Activated gamma-delta T cell treated with Interleukin-2 at 50 U/mL for 16 hours (primary cell): ENCODE measurements at places on chromosomes 7 and 10.

DNA sequence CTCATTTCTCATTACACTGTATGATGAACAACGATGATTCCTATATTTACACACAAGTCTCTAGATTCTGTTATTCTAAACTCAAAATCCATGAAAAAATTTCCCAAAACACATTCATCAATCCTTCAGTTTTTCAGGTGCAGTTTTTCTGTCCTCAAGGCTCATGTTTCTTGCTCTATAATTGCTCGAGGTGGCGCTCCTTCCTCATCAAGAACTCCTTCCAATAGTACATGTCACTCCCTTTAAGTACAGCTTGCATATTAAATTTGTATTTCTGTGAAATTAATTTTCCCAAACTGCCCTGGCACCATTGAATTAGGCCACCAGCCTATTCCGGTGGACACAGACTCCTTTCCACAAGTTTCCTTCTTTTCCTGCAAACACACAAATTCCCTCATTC, 188.7 kb upstream of the MINDY3 start:
- DNase-seq: no peak

DNA sequence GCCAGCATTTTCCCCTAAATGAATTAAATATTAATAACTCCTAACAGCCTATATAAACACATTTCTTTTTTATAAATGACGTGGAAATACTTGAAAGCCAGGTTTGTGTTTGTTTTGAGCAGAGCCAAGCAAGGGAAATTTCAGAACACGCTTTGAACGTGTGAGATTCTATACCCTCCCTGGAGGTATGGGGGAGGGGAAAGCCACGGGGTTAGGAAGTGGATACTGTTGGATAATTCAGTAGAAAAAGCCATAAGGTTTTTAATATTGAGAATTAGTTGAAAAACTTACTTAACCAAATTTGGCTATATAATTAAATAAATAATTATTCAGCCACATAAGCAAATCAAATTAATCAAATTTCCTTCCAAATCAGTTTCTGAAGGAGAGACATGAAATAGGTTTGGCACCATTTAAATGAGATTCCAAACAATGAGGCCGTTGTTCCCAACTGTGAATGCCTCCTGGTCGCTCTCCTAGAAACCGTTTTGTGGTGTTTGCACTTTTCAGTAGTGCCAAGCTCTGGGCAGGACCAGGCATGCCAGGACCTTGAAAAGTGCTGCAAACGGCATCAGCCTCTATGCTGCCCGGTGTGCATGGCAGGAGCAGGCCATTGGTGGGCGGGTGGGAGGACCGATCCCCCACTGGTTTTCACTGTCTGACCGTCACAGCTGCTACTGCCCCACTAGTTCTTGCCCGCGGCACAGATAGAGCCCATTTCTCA, 88.1 kb downstream of the SEPTIN14 start:
- no peak for DNase-seq

DNA sequence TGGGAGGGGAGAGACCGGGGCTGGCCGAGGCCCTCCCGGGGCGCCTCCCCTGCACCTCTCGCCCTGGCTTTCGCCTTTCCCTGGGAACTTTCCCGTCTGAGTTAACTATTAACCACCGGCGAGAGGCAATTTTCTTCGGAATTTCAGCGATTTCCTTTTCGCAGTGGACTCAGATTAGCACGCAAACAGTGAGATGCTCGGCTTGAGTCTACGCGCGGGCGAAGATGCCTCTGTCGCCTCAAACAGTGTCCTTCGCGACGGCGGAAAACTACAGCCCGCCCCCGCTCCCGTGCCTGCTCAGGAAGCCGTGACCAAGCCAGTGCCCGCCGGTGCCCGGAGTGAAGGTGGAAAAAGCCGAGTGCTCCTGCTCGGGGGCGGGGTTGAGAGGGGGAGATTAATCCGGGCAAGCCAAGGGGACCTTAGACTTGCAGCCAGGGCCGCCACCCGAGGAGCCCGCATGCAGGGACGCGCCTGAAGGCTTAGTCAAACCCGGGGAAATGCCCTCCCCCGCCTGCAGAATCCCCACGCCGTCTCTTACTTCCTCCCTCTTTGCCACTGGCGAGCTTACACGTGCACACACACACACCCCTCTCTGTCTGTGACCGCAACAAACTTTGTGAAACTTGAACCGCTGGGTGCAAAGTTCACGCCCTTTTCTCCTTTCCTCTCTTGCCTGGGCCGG, 14.5 kb upstream of the PAX2 start:
- DNase-seq: no peak

DNA sequence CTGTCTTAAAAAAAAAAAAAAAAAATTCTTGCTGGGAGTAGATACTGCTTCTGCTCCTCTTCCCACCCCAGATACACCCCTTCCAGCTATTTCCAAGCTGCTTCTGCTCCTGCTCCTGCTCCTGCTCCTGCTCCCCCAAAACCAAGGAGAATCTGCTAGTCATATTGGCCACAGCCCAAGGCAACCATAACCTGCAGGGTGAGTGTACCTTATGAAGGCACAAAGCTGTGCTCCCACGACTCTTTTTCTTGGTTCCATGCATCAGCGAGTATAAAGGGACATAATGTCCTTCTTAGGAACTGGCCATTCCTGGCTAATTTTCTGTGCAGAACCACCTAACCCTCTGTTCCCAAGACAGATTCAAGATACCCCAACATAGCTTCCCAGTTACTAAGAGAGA, 129.5 kb upstream of the CDK1 start:
- no peak for DNase-seq

DNA sequence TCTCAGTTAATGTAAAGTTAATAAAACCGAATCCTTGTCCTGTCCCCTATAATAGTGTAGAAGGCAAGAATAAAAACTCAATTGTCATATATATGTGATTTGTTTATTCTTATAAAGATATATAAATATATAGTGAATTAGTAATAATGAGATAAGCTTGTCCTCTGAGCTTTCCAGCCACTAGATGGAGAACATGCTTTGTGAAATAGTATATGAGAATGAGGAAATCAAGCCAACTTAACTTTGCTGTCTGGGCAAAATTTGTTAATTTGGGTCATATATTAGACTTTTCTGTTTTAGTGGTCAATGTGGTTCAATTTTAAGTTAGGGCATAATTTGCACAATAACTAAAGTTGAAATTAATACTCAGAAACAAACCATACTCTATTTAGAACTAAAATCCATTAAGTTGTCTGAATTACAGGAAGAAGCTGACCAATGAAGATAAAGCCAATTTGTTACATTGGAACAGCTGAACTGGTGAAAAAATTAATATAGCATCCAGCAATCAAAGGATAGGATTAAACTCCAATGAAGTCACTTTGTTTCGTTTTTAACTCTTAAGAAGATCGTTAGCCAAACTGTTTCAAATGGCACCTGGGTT, 595.0 kb downstream of the ARL4A start:
- no peak for DNase-seq

- DNase-seq: no peak
These were observed 31.8 kb downstream of the TES start for GRCh38 chr7:116242178-116242577.

DNA sequence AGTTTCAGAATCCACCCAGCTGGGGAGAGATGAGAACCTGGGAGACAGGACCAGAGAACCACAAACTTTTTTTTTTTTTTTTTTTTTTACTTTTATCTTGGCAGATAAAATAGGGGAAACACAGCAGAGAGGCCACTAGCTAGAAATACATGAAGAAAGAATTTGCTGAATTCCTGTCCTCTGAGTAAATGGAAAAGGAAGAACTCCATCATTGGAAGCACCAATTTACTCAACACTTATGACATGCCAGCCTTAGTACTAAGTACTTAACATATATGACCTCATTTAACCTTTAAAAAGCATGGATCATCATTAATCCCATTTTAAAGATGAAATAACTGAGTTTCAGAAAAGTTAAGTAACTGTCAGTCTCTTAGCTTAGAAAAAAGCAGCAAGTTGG, 343.0 kb upstream of the NPSR1 start:
- DNase-seq: no peak

DNA sequence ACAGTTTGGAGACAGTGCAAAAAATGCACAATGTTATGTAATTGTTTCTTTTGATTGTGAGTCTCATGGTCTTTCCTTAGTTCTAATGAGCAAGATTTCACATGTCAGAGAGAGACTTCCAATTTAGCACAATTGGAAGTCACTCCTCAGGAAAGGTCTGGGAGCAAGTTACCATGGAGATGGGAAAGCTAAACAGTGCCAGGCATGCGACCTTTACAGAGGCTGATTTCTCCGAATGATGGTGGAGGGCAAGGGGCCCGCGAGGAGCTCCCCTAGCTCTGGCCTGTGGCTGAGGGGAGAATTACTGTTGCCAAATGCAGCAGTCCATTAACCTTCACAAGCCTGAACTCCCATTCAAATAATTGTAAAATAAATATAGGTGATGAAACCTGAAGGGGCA, 59.3 kb downstream of the CDCA7L start:
- no peak for DNase-seq

- DNase-seq: no peak
These were observed 52.4 kb upstream of the LRRC17 start for GRCh38 chr7:102860351-102860811.
